ENCODE measurements at places on chromosomes 11 and 22.

DNA sequence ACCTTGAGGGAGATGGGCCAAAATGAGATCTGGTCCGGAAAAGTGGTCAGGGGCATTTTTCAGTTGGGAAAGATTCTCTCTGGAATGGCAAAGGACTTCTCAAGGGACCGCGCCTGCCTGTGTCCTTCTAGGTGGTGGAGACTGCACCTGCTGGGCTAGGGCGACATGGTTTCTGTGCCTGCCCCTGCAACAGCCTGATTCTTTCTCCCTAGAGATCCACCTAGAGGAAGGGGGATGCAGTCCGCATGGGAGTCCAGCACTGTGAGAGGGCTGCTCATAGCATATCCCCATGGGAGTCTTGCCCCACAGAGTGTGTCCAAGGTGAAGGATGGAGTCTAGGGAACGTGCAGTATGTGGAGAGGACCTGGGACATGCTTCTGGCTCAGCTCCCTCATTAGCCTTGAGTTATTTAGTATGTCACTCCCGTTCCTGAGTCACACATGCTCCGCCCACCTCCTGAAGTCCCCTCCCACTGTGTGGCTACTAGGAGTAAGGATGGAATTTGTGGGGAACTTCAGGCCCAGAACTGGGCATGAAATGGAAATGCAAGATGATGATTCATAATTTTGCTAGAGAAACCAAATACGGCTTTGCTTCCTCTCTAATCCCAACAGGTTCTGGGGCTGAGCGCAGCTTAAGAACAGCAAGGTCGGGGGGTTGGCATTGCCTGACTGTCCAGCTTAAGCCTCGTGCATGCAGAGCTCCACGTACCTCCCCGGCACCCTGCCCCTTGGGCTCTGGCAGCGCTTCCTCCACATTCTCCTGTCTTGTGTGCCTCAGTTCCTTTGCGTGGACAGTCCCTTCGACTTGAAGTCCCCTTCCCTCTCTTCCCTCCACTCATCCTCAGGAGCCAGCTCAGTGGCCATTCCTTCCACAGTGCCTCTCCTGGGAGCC is 35.0 kb downstream of the GRIK4 start:
- DNase-seq = no peak

GRCh38 chr11:119982517-119983239 is 155.2 kb downstream of the TRIM29 start:
- DNase-seq = no peak

DNA sequence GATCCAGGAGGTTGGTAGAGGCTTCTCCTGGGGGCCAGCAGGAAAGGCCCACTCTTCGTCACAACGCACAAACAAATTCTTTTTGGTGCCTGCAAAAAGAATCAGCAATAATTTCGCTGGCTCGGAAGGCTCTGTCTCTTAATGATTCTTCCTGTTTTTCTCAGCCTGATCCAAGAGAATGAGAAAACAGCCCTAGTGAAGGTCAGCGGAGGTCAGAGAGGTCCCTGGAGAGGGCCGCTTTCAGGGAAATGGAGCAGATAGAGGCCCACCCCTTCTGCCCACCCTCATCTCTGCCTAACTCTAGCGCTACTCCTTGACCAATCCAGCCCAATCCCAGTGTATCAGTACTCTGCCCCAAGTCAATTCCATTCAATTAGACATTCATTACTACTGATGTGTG is 19.2 kb downstream of the LRRC55 start:
- DNase-seq = no peak

DNA sequence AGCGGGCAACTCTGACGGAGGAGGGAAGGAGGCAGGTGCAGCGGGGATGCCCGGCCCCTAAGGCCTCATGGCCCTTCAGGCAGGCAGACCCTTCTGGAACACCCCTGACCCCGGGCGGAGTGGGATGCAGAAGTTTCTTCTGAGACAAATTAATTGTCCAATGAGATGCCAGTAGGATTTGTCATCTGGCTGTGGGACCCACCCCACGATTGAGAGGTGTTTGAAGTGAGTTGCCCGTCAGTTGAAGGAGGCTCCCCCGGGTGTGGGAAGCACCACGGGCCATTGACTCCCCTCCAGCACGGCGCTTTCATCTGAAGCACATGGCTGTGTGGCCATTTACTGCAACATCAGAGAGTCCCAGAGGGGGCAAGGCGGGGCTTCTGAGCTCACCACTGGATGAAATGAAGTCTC is 527.8 kb downstream of the BRD1 start:
- no peak for DNase-seq

- DNase-seq = no peak
Observed at GRCh38 chr11:125649465-125650166, 24.7 kb downstream of the CHEK1 start.

DNA sequence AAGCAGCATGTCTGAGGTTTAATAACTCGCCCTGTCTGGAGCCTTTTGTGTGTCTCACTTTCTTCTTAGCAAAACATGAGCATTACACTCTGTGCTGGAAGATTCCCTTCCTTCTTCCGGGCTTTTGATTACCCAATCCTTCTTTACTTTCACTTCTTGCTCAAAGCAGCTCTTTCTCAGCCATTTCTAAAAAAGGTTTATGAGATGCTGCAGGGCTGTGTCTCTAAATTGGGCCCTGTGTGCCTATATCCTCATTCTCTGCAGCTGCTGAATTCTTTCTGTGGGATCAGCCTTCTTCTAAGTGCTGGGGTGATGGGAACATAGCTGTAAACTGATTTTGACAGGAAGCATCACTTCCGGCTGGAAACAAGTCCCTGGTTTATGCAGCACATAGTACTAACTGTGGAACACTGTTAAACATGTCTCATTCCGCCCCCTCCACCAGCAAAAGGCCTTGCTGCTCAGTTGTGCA is 71.8 kb downstream of the PIWIL4 start:
- peak; percentile 67 for DNase-seq

GRCh38 chr11:64226507-64227051 is 505 bp downstream of the NUDT22 start:
- peak; percentile 68 for DNase-seq

DNA sequence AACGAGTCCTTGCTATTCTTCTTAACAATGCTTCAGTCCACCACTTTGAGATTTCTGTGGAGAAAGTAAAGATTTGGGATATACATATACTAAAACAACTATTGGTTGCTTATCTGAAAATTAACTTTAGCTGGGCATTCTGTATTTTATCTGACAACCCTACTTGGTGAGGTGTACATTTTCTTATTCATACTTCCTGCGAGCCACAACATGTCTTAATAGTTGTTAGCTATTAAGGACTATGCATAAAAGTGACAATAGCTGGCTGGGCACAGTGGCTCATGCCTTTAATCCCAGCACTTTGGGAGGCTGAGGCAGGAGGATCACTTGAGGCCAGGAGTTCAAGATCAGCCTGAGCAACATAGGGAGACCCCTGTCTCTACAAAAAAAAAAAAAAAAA is 28.0 kb upstream of the TMA7B start:
- no peak for DNase-seq

DNA sequence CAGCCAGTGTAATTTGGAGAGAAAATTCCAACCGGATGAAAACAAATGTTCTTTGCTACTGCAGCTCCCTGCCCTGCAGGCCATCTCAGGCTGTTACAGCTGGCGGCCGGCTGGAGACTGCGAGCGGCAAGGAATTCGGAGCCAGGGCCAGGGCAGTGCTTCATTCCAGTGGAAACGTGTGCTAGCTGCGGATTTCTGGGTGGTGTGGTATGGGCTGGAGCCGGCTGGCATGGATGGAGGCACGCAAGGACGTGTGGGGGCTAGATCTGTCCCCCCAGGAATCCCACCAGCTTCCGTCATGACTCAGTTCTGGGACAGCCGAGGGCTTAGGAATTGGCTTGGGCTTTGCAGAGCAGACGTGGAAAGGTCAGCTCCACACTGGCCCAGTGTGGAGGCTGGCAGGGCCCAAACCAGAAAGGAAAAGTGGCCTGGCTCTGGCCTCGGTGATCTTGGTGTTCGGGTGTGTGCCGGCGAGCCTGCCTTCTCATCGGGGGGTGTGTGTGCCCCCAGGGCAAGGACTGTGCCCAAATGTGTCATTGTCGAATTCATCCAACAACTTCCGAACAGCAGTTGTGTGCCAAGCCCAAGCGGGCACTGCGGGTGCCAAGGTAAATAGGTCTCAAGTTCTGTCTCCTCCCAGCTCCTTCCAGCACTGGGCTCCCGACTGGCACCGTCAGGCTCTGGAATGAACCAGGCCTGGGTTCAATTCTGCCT is 48.1 kb upstream of the SHISAL1 start:
- no peak for DNase-seq

DNA sequence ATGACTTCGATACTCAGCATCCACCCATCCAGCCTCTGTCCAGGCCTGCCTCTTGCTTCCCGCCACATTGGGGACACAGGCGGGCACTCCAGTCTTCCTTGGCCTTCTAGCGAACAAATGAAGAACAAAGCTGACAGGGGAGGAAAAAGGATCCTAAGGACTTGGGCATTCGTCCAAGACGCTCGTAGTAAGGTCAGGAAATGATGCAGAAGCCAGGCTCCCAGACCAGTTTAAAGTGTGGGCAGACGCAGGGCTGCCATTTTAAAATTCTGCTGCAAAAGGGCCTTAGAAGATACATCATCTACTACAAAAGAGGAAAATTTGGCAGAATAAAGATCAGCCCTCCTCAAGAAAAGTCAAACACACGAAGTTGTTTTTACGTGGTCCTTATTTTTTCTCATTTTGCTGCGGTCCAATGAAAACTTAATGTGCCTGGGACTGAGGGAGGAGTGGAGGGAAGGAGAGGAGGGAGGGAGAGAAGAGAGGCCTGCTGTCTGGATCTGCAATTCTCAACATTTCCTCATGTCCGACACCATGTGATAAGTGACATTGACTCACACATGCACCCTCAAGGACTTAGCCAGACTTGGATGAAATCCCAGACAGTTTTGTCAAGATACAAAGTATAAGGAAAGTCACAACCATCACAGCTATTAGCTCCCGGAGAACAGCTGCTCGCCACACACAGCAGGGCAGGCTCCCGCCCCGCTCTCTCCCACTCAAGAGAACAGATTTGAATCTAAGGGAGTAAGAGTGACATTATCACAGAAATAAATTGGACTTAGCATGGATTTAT is 5.7 kb downstream of the DNAL4 start:
- no peak for DNase-seq

DNA sequence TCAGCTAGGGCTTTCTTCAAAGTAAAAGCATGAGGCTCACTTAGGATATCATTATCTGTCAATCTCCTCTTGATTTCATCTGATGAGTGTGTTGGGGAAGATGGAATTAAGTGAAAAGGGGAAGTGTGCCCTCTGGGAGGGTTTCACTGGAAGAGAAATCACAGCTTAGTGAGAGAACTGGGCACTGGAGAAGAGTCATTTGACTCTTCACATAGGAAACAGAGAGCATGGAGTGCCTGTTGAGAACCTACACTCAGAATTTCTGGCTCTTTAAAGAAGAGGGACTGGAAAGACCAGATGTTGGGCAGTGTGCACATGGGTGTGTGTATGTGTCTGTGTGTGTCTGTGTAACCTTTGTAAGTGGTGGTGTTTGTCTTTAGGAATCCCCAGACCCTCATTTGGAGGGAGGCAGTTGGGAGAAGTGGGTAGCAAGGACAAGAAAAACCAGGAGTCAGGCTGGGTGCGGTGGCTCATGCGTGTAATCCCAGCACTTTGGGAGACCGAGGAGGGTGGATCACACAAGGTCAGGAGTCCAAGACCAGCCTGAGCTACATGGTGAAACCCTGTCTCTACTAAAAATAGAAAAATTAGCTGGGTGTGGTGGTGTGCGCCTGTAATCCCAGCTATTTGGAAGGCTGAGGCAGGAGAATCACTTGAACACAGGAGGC is 10.0 kb downstream of the STX3 start:
- peak; percentile 64 for DNase-seq

DNA sequence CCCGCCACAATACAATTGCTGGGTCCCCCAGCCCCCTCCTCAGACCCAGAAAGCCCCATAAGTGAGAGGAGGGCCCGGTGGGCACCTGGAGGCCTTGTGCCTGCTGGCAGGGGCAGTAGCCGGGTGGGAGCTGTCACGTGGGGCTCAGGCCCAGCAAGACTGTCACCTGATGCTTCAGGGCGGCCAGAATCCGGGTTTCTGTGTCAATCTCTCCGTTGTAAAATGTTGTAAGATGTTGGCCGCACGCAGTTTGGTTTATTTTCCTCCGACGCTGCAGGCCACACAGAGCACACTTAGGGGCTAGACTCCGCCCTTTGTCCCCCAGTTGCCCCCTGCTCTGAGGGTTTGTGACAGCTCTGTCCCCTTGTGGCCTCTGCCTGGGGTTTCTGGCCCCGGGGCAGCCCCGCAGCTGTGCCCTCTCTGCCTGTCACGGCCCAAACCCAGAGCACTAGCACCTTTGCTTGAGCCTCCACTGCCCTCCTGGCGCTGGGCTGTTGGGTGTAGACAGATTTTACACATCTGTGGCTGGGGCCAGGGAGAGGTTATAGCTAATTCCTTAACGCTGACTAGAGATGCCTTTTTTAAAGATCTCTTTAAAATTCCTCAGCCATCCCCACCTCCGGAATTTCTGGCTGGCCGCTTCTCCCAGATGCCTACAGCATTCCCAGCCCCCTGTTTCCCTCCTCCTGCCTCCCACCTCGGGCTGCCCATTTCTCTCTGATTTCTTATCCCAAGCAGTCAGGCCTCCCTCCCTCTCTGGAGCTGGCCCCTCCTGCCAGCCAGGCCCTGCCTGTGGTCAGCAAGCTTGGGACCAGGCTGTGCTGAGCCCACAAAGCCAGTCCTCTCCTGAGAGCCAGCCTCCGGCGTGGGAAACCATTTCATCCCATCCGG is 3.2 kb upstream of the PRR5 start:
- DNase-seq = no peak

DNA sequence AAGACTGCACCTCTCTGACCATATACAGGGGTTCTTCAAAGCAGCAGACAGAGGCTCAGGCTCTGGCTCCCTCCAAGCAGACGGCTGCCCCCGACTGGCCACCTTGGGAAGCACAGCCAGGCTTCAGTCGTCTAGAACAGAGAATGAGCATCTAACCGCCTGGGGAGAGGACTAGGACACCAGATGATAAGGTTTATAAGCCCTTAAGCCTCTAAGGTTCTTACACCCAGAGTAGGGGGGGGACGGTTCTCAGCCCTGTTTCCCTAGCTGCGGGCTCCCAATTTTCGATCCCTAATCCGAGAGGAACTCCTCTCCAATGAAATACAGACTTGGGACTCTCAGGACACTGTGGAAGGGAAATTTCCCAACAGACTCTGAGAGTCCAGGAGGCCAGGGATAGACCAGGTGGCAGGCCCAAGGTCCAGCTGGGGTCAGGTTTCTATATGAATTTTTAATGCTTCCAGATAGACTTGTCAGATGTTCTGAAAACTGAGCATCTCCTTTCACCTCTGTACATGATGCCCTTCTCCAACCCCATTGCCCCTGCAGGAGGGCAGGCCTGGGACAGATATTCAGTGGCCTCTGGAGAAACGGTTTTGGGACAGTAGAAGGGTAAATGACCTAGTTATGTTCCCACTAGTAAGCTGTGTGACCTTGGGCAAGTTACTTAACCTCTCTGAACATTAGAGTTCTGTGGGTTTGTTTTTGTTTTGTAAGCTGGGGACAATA is 20.2 kb downstream of the RTN4RL2 start:
- DNase-seq = peak; percentile 47

GRCh38 chr11:12408156-12408770 is 30.9 kb downstream of the PARVA start:
- DNase-seq = no peak

GRCh38 chr11:110071197-110071596 is 22.0 kb upstream of the ZC3H12C start:
- no peak for DNase-seq
